ENCODE measurements at places on chromosomes 12 and 14.
A peak's percentile ranks its signal among the peaks of the same experiment; 100 is the strongest.

DNA sequence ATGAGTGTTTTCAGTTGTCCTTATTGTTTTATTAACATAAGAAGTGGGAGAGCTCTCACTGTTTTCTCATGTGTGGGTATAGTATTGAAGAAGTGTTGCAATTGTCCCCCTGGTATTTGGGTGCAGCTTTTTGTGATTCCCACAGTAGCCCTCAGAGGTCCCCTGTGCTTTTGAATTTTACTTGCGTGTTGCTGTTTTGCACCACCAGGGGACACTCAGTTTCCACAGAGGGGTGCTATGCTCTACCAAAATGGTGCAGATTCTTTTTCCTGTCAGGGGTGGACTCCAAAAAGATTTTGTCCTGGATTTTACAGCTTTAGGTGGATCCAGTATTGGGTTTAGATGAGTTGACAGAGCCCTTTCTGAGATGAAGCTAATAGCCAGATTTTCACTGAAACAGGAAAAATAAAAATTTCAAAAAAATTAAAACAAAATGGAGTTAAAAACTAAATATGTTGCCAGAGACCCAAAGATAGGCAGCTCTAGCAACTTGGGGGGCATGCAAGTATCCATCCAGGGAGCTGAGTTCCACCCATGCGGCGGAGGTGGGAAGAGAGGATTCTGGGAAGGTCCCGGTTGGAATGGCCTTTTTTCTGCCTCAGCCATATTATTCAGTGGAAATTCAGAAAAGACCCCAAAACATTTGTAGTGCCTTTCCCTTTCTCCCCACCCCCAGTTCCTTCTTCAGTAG, 50.2 kb downstream of the TTLL5 start:
- DNase-seq = peak; percentile 29

DNA sequence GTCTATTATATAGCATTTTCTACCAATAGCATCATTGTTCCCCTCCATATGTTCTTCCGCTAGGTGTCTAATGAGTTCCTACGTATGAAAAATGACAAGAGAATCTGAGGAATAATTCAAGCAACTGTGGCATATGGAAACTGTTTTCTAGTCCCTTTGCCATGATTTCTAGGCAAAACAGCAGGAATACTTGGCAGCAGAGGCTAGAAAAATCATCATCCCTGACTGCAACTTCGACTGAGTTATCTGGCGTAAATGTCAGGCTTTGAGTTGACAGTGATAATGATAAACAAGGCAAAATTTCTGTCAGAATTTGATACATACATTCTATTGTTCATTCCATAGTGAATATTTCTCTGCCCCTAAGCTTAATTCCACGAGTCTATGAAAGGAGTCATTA, 572.8 kb upstream of the USP15 start:
- DNase-seq = no peak

- DNase-seq = no peak
Measured at GRCh38 chr14:60649875-60650372, 647 bp upstream of the SIX1 start.

- DNase-seq = no peak
Measured at GRCh38 chr12:94987076-94987669, 16.3 kb downstream of the NDUFA12 start.

GRCh38 chr14:35405304-35405996, 901 bp upstream of the NFKBIA start:
- no peak for DNase-seq

GRCh38 chr12:28543021-28543890, 353.0 kb downstream of the CCDC91 start:
- DNase-seq = no peak

- DNase-seq = no peak
Measured at GRCh38 chr12:56948881-56949280, 8.5 kb downstream of the RDH16 start.

GRCh38 chr12:644818-645552, 18.3 kb downstream of the NINJ2 start:
- no peak for DNase-seq

GRCh38 chr12:26832822-26833742, at the start of gene ITPR2:
Gene ITPR2, minus strand, starts transcription at chr12:26833194. Its CDS starts 413 bp downstream, at chr12:26832781.
- DNase-seq = peak; percentile 96

- DNase-seq = no peak
Measured at GRCh38 chr12:9043766-9044165, 54.4 kb downstream of the KLRG1 start.

DNA sequence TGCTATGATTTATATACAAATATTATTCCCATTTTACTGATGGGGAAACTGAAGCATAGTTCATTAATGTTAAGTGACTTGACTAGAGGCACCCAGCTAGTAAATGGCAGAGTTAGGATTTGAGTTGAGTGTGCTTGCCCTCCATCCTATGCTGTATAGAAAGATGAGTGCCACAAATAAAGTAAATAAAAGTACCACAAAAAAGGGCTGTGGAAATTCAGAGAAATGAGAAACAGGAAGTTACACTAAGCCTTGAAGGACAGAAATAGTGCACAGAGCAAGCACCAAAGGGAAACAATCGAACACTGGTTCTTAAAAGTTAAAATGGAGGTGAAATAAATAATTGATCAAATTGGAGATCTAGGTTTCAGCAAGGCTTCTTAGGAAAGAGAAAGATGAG, 9.2 kb upstream of the ABCD2 start:
- DNase-seq = no peak

DNA sequence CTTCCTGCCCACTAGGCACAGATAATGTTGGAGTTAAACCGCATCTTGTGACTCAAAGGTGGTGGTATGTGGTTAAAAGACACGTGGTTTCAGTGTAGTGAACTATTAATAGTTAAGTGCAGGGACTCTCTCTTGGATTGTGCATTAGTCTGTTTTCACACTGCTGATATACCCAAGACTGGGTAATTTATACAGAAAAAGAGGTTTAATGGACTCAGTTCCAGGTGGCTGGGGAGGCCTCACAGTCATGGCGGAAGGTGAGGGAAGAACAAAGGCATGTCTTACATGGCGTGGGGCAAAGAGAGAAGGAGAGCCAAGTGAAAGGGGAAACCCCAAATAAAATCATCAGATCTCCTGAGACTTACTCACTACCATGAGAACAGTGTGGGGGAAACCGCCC, 362.3 kb downstream of the GLT1D1 start:
- DNase-seq = no peak

- DNase-seq = no peak
Measured at GRCh38 chr12:69254046-69254445, 14.7 kb downstream of the CPSF6 start.

DNA sequence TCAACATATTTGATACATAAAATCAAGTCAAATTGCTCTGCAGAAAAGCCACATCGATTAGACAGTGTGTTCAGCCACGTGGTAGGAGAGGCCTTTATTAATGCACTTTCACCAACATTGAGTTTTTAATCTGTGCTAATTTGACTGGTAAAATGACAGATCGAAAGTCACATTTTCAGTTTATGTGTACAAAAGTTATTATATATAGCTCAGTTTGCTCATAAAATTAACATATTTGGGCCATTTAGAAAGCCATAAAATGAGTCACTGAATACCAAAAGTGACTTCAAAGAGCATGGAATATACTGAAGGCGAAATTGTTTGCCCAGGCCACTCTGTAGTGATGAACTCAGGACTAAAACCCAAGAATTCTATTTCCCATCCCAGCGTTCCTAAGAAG, 26.0 kb downstream of the C12orf42 start:
- no peak for DNase-seq

- DNase-seq = no peak
Measured at GRCh38 chr12:62832027-62832426, 102.9 kb downstream of the PPM1H start.

- peak; percentile 82 for DNase-seq
Measured at GRCh38 chr12:64404470-64405256, 471 bp downstream of the XPOT start.

DNA sequence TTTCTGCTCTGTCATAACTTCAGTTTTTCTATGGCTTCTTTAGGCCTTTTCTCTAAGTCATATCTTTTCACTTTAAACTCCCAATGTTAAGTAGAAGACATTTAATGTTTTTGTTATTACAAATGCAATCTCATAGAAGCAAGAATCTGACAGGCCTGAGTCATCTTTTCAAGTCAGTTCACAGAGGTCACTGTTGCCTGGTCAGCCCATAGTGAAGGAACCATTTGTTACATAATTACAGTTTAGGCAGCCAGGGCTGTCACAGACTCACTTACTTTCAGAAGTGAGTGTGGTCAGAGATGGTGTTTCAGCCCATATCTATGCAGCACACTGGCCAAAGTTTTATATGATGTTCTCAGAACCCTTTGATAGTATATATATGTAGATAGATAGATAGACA, 46.5 kb downstream of the CCER1 start:
- no peak for DNase-seq

DNA sequence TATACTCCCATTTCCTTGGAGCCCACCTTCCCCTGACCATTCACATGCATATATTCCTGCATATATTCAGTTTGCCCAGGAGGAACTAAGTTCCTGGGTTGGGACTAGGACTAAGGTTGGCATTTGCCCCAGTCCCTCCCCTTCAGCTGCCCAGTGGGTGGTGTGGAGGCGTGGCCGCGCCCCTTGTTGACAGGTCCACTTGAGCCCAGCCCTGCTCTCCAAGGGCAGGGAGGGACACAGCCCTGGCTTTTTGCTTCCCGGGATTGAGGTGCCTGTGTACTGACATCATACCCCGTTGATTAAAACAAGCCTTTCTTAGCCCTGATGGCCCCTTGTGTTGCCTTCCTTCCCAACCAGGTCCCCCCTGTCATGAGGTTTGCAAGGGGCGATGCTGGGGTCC, 7.3 kb downstream of the ERBB3 start:
- DNase-seq = no peak

GRCh38 chr12:6301721-6302120, 8.8 kb upstream of the PLEKHG6 start:
- no peak for DNase-seq

GRCh38 chr12:117821480-117822175, 147.2 kb downstream of the KSR2 start:
- no peak for DNase-seq

- no peak for DNase-seq
Measured at GRCh38 chr12:39989501-39989900, 116.4 kb downstream of the SLC2A13 start.

DNA sequence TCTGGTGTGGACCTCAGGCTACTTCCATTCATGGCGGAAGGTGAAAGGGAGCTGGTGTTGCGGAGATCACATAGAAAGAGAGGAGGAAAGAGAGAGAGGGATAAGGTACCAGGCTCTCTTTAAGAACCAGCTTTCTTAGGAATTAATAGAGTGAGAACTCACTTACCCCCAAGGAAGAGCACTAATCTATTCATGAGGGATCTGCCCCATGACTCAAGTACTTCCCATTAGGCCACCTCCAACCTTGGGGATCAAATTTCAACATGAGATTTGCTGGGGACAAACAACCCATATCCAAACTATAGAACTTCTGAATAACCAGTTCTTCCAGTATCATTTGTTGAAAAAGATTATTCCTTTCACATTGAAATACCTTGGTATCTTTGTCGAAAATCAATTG, 34.0 kb upstream of the C2CD5 start:
- no peak for DNase-seq

DNA sequence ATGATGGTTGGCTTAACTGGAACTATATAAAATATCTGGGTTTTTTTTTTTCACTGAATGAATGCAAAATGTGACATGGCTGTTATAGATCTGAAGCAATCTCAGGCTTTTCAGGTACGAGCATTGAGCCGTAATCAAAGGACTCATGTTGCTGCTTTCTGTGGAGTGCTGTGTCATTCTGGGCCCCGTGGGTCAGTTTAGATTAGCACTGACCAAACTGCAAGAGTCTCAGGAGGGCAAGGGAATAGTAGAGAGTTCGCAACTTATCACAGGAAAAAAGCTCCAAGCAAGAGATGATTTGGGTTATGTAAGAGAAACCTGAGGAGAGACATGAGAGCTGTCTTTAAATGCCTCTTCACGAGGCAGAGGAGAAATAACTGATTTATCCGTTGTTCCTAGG, 59.1 kb downstream of the UBR7 start:
- no peak for DNase-seq

GRCh38 chr12:22051114-22051698, 5.2 kb downstream of the CMAS start:
- DNase-seq = no peak

DNA sequence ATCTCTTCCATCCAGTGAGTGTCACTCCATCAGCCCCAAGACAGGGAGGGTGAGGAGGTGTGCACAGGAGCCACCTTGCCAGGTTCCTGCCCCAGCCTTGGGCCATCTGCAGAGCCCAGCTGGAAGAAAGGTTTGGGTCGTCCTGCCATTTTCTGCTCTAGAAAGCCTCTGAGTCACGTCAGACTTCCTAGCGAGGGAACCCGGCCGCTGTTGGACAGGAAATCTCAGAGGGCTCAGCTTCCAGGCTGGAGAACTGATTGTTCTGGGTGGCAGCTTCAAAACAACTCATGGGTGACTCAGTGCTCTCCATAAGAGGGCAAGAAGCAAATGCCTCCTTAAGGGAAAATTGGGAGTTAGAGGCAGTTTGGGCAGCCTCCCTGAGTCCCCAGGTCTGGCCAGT, 16.6 kb downstream of the HIP1R start:
- no peak for DNase-seq

DNA sequence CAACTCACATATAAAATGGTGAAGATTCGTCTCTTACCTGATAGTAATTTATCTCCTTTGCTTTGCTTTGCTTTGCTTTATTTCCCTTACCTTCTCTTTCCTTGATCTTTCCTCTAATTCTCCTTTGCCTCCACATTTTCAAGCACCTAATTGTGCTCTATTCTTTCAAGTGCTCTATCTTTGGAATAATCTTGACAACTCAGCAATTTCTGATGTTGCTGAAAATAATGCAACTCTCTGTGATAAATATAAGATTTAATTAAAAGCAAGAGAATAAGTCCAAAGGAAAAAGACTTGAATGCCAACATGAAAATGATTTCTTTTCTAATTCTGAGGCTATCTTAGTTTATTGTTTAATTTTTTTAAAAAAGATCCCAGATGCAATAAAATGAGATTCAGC, 139.5 kb upstream of the SYT1 start:
- no peak for DNase-seq

- DNase-seq = no peak
Measured at GRCh38 chr14:68306934-68307789, 485.7 kb downstream of the ZFP36L1 start.

- DNase-seq = no peak
Measured at GRCh38 chr12:67472539-67472938, 176.0 kb upstream of the DYRK2 start.

GRCh38 chr12:49583366-49584094, 15.6 kb upstream of the MCRS1 start:
- no peak for DNase-seq

DNA sequence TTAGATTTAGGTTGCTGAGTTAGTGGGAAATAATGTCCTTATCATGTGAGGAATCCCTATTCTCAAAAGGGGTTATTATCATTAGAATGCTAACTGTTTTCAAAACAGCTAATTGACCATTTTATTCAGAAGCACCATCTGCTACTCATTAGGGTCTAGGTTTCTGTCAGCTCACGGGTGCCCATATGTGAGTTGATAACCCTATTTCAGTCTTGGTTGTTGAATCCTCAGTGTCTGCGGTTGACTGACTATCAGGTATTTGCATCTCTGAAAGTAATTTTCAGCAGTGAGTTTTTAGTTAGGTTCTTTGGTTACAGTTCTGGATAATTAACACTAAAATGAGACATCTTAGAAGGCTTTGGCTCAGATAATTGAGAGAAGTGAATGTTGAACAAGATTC, 1404.0 kb downstream of the AACS start:
- no peak for DNase-seq
